ENCODE measurements at places on chromosomes 6 and 20.

GRCh38 chr6:10441004-10441654 lies 26.3 kb upstream of the TFAP2A start:
- no peaks in the 10 kb centered on the region for H3K36me3 ChIP-seq
- peak overlapping the region; percentile 85 for H3K27ac ChIP-seq
- H3K4me1 ChIP-seq: peaks cover 12% of the 10 kb centered on the region
- H3K27me3 ChIP-seq: no peaks in the 10 kb centered on the region
- H3K4me3 ChIP-seq: no peak overlapping the region

DNA sequence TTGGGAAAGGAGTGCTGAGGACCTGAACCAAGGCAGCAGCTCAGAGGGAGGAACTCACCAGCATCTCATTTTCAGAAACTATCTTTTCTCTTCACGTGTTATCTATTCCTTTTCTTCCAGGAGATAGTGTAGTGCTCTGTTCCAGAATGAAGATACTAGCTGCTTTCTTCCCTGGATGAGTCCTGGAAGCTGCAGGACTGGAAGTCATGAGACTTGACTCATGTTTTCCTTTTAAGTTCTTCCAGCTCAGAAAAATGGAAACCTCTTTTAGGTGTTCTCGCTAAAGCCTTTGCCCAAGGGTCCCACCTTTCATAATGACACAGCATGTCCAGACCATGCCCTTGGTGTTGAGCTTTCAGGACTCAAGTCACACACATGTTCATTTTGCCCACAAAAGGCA lies 106.7 kb downstream of the UNC5CL start:
- H3K36me3 ChIP-seq: no peaks in the 10 kb centered on the region
- DNase-seq: no peak
- H3K4me3 ChIP-seq: no peak overlapping the region
- peaks cover 13% of the 10 kb centered on the region for H3K4me1 ChIP-seq
- H3K27ac ChIP-seq: no peak overlapping the region
- no peaks in the 10 kb centered on the region for H3K27me3 ChIP-seq

DNA sequence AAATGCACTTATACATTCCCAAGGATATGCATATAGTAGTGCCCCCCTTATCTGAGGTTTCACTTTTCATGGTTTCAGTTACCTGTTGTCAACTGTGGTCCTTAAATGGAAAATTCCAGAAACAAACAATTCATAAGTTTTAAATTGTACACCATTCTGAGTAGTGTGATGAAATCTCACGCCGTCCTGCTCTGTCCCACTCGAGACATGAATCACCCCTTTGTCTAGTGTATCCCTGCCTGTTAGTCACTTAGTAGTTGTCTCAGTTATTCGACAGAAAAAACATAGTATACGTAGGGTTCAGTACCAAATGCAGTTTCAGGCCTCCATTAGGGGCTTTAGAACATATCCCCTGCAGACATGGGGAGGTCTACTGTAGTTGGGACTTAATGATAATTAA lies 57.0 kb downstream of the MAP1LC3A start:
- no peaks in the 10 kb centered on the region for H3K27me3 ChIP-seq
- H3K27ac ChIP-seq: no peak overlapping the region
- DNase-seq: peak; percentile 15

DNA sequence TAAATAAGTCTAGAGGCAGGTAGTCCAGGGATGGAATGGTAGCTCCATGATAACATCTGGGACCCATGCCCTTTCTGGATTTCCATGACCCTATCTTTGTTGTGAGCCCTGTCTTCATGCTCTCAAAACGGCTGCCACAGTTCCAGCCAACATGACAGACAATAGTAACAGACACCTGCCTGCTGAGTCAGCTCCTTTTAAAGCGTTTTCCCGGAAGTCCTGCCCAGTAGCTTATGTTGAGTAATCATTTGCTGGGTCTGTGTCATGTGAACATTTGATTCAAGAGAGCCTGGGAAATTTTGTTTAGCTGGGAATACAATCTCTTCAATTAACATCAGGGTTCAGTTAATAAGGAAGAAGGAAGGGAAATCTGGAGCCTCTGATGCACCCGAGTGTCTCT lies 262.2 kb upstream of the SULF2 start:
- no peaks in the 10 kb centered on the region for H3K36me3 ChIP-seq
- H3K27me3 ChIP-seq: peaks cover 34% of the 10 kb centered on the region
- peaks cover 15% of the 10 kb centered on the region for H3K4me1 ChIP-seq
- H3K4me3 ChIP-seq: no peak overlapping the region
- DNase-seq: no peak
- no peak overlapping the region for H3K27ac ChIP-seq

- no peaks in the 10 kb centered on the region for H3K27me3 ChIP-seq
- DNase-seq: no peak
- H3K4me1 ChIP-seq: peaks cover 16% of the 10 kb centered on the region
Measured at GRCh38 chr20:3398681-3399252, 8.7 kb downstream of the DNAAF9 start.

GRCh38 chr20:33674294-33675135 lies at the start of gene NECAB3:
Gene NECAB3, minus strand, starts transcription at chr20:33674428. Its CDS starts 76 bp downstream, at chr20:33674352.
- H3K27me3 ChIP-seq: no peaks in the 10 kb centered on the region
- peaks cover 34% of the 10 kb centered on the region for H3K4me1 ChIP-seq
- peak; percentile 92 for DNase-seq
- no peaks in the 10 kb centered on the region for H3K36me3 ChIP-seq
- H3K27ac ChIP-seq: peak within 1 kb of the TSS; percentile 71

DNA sequence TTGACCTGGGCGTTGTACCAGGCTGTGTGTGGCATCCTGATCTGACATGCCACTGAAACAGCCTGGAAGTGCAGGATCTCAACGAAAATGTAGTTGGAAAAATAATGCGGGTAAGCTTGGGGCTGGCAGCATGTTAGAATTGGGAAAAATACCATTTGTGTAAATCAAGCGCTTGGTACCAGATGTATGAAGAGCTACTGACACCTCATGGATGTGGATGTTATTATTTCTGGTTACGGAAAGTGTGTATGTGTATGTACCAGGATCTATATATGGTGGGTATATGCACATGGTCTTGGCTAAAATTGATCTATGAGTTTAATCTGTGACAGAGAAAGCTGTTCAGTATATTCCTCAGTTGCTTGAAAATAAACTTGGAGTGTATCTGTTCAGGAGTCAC lies 22.7 kb downstream of the HIVEP1 start:
- no peaks in the 10 kb centered on the region for H3K27me3 ChIP-seq
- H3K36me3 ChIP-seq: peaks cover 21% of the 10 kb centered on the region
- H3K27ac ChIP-seq: no peak overlapping the region
- no peak overlapping the region for H3K4me3 ChIP-seq
- no peak for DNase-seq

- DNase-seq: no peak
- H3K27ac ChIP-seq: no peak overlapping the region
- H3K36me3 ChIP-seq: peaks cover 18% of the 10 kb centered on the region
- H3K4me3 ChIP-seq: no peak overlapping the region
Measured at GRCh38 chr6:111810294-111811131, 62.7 kb downstream of the FYN start.
